SK-N-SH treated with all-trans-retinoic acid at 6 μM for 48 hours (cell line): ENCODE measurements at places on chromosomes 5 and 9.

DNA sequence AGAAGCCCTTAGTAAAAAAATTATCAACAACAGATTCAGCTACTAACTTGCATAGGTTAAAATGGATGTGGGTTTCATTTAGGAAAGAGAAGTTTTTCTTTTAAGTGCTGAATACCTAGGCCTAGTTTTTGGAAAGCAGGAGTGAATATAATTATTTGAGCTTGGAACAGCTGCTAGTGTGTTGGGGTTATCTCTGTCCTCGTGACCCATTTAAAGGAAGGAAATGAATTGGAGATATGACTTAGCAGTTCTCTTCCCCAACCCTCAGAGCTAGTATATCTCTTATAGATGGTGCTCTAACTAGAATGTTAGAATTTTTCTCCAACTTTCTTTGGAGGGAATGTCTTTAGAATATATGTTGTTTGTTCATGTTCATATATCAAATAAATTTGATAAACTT lies 38.6 kb downstream of the ZNF366 start:
- no peak for ATAC-seq

- peak; percentile 93 for ATAC-seq
These were observed 661.6 kb upstream of the C9orf72 start for GRCh38 chr9:28234894-28235277.

DNA sequence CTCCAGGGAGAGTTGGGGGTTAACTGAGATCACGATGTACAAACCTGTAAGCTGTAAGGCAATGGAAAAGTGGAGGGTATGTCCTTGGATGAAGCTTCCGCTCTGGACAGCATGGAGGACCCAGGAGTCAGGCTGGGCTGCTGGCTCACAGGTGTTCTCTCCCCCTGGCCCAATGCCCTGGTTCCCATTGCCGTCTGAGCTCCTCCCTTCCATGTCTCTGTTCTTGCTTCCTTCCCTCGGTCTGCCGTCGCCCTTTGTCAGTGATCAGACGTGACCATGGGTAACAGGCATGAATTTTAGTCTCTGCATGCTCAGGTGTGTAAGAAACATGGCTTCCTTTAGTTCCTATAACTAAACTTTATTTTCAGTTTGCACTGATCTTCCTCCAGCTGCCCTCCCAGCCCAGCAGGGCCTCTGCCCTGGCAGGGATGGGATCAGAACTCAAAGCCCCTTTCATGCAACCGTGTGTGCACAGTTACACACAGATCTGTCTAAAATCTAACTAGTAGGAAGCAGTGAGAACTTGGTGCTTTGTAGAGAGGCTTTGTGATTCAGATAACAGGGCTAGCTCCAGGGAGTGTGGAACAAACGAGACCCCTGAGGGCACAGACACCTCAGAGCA lies 51.7 kb upstream of the KCNMB1 start:
- ATAC-seq, result no peak

DNA sequence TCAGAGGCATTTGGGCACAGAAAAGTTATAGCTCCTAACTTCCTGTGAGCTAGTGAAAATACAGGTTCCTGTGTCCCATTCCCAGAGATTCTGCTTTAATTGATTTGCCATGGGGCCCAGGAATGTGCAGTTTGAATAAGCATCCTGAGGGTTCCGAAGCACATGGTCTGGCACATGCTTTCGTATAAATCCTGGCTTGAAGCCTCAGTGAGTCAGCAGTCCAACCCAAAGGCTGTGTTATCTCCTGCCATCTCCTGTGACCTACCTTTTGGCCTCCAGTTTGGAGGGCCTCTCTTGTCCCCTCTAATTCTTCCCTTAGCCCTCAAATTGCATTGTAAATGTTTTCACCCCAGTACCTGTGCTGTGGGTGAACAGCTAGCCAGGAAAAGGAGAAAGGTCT lies 183.8 kb downstream of the NR3C1 start:
- ATAC-seq, result no peak

GRCh38 chr5:124194282-124194681 lies 552.2 kb downstream of the ZNF608 start:
- ATAC-seq, result no peak

GRCh38 chr9:72193478-72193881 lies 44.2 kb downstream of the GDA start:
- ATAC-seq, result no peak

GRCh38 chr9:97385626-97386264 lies 26.2 kb upstream of the TDRD7 start:
- ATAC-seq, result no peak

- ATAC-seq, result no peak
These were observed 2.2 kb downstream of the RNF208 start for GRCh38 chr9:137219757-137220316.

DNA sequence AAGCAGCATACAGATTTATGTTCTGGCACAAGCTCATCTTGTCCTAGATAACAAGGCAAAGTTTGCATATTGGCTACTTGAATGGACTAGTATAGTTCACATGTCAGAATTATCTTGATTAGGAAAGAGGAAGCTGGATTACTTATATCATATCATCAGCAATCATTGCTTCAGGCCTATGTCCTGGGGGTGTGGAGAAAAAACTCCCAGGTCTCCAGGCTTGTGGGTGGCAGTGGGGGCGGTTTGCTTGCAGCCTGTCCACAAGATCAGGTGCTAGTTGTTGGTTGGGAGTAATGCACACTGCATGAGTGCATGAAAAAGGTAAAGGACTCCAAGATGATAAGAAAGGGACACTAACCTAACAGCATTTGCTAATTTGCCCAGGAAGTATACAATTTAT lies 326.4 kb upstream of the PDE4D start:
- no peak for ATAC-seq

- no peak for ATAC-seq
These were observed 26.1 kb downstream of the POU5F2 start for GRCh38 chr5:93715327-93715726.

DNA sequence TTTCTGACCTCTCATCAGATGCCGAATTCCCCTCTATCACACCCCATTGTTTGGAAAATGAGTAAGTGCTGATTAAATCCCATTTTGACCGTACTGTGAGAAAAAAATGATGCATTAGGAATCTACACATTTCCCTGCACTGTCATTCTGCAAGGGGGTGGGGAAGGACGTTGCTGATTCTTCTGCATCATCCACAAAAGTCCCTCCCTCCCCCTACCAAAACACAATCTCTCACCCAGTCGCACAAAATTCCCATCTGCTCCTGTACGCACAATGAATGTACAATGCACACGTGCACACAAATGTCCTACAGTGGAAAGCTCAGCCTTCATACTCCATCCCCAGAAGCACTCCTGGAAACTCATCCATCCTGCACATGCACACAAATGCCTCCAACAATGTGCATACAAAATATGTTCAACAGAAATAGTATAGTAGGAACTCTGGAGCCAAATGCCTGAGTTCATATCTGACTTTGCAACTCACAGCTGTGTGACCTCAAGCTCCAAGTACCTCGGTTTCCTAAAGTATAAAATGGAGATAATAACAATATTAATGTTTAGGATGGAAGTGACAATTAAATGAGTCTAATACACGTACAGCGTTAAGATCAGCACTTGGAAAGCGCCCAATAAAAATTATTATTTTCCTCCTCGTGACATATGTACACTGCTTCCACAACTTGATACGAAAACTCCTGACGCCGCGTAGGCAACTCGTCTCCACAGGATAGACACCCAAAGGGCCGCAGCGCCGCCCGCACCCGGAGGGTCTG lies 809 bp downstream of the TNIP1 start:
- ATAC-seq, result peak; percentile 18

DNA sequence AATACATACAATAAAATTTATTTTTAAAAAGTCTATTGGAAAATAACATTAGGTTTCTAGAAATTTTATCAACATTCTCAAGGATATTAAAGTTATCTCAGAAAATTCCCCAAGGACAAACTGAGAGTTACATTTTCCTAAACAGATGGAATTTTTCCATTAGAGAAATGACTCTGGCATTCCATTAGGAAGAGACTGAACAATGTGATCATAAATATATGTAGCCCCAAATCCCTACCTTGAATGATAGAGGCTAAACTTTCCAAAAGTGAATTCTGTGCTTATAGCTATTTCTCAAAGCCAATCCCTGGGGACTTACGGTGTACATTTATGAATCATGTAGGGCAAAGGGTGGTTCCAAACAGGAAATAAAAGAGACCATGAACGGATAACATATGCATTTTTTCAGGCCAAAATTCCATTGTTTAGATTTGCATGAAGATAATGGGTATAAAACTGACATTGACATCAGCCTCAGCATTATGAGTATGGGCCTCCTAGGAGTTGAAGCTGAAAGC lies 1181.0 kb upstream of the DMAC1 start:
- no peak for ATAC-seq

- no peak for ATAC-seq
These were observed 240.0 kb downstream of the SMARCA2 start for GRCh38 chr9:2255128-2255527.

DNA sequence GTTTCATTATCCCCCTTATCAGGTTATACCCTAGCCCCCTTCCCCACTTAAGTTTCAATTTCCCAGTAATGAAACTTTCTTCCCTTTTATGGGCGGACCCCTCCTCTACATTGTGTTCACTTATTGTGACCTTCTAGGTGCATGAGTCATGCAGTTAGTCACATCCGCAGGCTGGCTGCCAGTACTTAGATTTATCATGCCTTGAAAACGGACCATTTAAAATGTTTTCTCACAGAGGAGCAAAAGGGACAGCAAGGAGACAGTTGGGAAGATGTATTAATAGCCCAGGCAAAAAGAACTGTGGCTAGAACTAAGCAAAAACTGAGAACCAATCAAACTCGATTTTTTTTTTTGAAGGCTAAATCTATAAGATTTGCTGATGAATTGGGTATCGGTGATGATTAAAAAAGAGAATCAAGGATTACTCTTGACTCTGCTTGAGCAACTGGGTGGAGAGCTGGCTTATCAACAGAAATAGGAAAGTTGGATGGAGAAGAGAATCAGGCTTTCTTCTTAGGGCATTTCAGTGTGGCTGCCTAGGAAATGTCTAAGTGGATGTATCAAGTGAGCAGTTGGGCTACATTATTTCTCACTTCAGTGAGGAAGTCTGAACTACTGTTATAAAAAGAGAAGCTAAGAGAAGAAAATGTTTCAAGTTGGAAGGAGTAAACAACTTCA lies 615.0 kb downstream of the HINT1 start:
- ATAC-seq, result peak; percentile 88

GRCh38 chr5:173204185-173204979 lies 30.6 kb downstream of the NKX2-5 start:
- ATAC-seq, result 0 out of 3 replicates have a peak, but pooled peaks have one; percentile 36

GRCh38 chr5:58115811-58116210 lies 344.1 kb downstream of the PLK2 start:
- no peak for ATAC-seq

DNA sequence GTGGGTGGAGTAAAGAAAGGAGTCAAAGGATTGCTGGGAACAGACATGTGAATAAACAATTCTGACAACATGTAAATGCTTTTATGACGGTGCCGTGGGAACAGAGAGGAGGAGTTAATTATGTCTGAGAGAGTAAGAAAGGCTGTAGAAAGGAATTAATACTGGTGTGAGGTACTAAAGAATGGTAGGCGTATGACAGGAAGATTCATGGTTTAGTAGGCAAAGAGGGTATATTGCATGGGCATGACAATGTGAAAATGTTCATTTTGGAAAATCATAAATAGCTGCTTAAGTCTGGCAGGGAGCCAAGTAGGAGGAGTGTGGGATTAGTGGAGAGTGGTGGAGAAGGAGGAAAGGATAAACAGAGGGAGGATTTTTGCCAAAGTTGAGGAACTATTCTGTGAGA lies 19.7 kb downstream of the NAA35 start:
- no peak for ATAC-seq

GRCh38 chr5:91373006-91373405 lies 10.1 kb downstream of the ARRDC3 start:
- no peak for ATAC-seq

DNA sequence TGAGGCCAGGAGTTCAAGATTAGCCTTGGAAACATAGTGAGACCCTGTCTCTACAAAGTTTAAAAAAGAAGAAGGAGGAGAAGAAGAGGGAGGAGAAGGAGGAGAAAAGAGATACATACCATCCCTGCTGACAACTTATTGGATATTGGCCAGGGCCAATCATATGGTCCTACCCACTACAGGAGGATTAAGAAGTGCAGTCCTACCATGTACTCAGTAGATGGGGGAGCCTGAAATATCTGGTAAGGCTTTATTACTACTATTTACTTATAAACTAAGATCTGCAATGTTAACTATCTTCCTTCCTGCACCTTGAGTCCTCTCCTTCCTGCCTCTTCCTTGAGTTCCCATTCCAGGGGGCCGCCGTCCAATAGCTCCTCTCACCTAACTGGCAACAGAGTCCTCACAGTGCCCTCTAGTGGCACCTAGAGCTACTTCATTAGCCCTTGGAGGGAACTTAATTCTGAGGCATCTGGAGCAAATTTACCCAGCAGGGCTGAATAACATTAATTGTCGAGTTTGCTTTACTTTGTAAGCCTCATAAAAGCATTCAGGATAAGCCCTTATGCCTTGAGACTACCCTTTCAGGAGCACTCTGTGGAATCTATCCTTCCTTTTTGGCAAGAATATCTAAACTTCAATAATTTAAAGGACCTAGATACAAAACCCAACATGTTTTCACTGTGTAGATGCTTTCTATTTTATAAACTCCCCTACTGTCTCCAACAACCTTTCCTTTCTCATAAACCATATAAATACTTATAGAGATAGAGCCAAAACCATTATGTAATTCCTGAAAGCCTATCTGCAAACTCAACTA lies 39.1 kb upstream of the RANBP6 start:
- peak; percentile 98 for ATAC-seq

- ATAC-seq, result no peak
These were observed 53.2 kb upstream of the TMEM171 start for GRCh38 chr5:73067213-73067612.

- no peak for ATAC-seq
These were observed 48.6 kb downstream of the ARHGEF28 start for GRCh38 chr5:73674669-73675004.

GRCh38 chr9:97755618-97756267 lies 58.6 kb upstream of the XPA start:
- no peak for ATAC-seq

- ATAC-seq, result peak; percentile 44
These were observed 34.4 kb upstream of the SLC6A3 start for GRCh38 chr5:1479581-1480188.

- ATAC-seq, result no peak
These were observed 255.9 kb downstream of the FSTL4 start for GRCh38 chr5:133356396-133356983.
